Mesothelial cell of epicardium (in vitro differentiated cells): ENCODE measurements at places on chromosomes 16 and 17.

GRCh38 chr17:48571826-48572417 lies 6.2 kb downstream of the HOXB4 start:
- DNase-seq, result no peak

- DNase-seq, result no peak
Measured at GRCh38 chr17:48460052-48460451, 30.0 kb upstream of the SKAP1 start.

DNA sequence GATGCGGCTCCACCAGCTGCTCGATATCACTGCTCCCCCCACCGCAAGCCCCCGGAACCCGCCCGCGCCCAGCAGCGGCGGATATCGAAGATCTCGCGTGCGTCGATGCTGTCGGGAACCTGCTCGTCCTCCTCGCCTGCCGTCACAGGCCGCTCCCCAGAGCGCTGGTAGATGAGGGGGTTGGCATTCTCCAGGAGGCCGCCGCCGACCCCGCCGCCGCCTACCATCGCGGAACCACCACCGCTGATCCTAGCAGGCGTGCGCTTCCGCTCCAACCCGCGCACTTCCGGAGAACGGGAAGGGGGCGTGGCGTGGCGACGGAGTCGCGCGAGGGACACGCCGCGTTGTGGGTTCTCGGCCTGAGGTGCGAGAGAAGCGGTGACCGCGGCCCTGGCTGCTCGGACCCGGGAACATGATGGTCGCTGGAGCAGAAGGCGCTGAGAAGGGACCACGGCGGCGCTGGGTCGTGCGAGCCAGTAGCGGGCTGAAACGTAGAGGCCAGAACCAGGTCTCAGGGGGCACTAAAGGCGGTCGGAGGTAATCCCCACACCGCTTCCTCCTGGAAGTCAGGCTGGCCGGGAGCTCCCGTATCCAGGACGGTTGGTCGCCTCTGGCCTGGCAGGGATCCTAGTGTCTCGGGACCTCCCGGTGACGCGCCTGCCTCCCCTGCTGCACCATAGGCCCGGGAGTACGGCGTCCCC lies at the start of gene CIAO2B:
Gene CIAO2B, minus strand, starts transcription at position 265 of the 701 bp plus-strand sequence. Its CDS starts 38 bp downstream, at position 227.
- DNase-seq, result peak; percentile 91

DNA sequence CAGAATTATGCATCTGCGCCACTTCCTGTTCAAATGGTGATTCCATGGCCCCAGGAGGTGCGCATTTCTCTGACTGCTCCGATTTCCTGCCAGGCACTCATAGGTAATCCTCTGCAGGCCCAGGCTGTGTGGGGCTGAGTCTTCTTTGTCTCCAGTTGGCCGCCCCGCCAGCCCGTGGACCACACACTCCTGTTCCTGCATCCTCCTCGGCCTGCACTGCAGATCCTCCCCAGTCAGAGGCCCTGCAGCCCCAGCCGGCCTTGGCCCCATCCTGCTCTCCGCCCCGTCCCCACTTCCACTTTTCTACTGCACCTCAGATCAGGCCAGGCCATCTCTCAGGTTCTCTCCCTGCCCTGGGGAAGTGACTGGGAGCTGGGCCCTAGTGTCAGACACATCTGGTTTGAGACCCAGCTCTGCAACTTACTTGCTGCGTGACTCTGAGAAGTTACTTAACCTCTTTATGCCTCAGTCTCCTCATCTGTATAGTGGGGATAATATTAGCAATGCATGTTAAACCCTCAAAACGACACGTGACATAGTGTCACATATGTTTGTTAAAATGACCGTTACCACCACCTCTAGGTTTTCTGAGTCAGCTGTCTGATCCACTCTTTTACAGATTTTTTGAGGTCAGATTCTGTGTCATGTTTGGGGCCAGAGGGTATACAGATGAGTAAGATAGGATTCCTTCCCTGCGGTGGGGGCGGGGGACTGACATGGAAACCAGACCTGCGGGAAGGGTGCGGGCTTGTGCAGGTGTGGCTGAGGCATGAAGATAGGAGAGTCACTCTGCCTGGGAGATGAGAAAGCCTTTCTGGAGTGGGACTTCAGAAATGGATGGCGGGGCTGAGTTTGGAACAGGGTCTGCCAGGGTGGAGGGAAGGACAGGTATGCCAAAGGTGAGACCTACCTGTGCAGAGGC lies 12.8 kb downstream of the RAB11FIP4 start:
- no peak for DNase-seq

GRCh38 chr17:31131299-31131698 lies 36.5 kb downstream of the NF1 start:
- no peak for DNase-seq

DNA sequence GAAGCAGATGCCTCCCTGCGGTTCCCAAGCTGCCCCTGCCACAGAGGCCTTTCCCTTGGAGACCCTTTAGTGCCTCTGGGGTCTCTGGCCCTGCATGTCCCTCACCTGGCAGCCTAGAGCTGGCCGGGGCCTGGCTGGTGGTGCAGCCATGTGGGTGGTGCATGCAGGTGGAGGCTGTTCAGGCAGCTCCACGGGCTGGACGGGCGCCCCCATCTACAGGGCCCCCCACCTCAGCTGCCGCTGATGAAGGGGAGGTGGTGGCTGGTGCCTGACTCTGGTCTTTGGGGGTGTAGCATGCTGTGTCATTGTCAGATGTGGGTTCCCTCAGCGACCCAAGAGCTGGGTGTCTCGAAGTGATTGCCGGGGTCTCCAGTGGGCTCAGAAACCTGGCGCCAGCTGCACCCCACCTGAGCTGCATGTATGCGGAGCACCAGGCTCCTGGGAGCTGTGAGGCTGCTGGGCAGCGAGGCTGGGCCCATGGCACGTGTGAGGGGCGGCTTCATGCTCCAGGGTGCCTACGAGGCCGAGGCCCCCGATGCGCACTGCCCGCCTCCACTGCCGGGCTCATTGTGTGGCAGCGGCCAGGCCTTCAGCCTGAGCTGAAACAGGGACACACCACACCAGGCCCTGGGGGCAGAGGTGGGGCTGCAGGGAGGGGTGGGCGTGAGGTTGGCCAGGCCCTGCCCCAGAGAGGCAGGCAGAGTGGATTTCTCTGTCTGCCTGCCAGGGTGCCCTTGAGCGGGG lies 57.0 kb downstream of the BAIAP2 start:
- DNase-seq, result no peak

- no peak for DNase-seq
Measured at GRCh38 chr17:22454070-22454999, 762.0 kb downstream of the KCNJ18 start.

DNA sequence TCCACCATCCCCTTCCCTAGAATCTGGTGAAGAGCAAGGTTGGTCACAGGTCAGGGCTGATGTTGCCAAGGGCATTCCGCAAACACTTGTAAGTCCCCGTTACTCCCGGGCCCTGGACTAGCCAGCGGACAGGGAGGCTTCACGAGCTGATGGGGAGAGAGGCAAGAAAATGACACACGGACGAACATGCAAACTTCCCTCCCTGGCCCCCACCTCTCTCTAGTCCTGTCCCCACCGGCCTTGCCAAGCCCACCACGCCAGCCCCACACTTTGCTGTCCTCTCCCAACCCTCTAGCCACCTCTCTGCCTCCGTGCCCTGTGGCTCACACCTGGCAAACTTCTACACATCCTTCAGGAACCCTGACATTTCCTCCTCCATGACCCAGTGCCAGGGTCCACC lies 54.8 kb downstream of the RPH3AL start:
- no peak for DNase-seq

GRCh38 chr16:47426806-47427205 lies 34.1 kb downstream of the ITFG1 start:
- no peak for DNase-seq

- DNase-seq, result no peak
Measured at GRCh38 chr16:53090591-53091411, 36.0 kb downstream of the CHD9 start.

- DNase-seq, result no peak
Measured at GRCh38 chr17:65629234-65629690, 67.8 kb upstream of the AXIN2 start.

GRCh38 chr16:65622151-65622550 lies 500.3 kb upstream of the CDH11 start:
- DNase-seq, result no peak

DNA sequence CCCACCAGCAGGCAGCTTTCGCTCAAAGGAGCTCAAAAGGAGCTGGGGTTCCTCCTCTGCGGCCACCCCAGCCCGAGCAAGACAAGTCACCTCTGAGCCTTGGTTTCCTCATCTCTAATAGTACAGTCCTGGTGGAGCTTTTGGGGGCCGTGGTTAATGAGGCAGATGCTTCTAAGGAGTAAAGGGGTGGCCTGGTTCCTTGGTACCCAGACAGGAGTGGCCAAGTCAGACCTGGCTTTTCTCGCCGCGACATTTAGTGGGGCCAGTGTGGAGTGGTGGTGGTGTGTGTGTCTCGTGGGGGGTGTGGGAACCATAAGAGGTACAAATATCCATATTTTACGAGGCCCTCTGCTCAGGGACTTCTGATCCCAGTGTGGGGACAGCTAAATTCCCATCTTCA lies 6.7 kb downstream of the FOXF1 start:
- DNase-seq, result no peak
